Endothelial cell of umbilical vein (primary cell): ENCODE measurements at places on chromosomes 5 and 9. TPM values are rescaled to one million over a fixed set of nuclear protein-coding genes. Genes with fewer than 3 reads are reported as not detected.

- no peaks in the 10 kb centered on the region for H3K36me3 ChIP-seq
- no peaks in the 10 kb centered on the region for H3K27me3 ChIP-seq
- no peak overlapping the region for H3K27ac ChIP-seq
Measured at GRCh38 chr5:67257500-67257899, 60.9 kb upstream of the CD180 start.

DNA sequence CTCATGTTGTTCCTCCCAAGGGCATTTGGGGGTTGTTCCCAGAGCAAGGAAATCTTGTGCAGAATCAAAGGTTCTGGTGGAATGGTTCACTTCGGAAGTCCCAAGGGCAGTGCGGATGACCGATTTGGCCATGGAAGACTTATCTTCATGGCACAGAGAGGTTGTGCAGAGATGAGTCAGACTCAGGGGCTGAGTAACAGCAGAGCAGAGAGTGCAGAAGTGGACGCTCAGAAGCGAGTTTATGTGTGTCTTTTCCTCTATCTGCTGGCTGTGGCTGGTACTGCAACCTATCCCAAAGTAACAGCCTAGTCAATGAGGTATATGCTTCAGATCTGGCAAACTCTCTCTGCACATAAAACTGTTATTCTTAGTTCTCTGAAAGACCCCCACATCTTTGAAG is 118.1 kb downstream of the DPYSL3 start:
- H3K27ac ChIP-seq, result no peak overlapping the region
- DNase-seq, result peak; percentile 80
- no peaks in the 10 kb centered on the region for H3K27me3 ChIP-seq
- H3K36me3 ChIP-seq, result peaks cover 10% of the 10 kb centered on the region
- H3K4me3 ChIP-seq, result no peak overlapping the region

FOXI1 gene
- not detected in 2 replicates for polyA plus RNA-seq

GRCh38 chr9:74379718-74380117 is 117.4 kb upstream of the RORB start:
- H3K36me3 ChIP-seq, result no peaks in the 10 kb centered on the region
- no peak overlapping the region for H3K27ac ChIP-seq

DNA sequence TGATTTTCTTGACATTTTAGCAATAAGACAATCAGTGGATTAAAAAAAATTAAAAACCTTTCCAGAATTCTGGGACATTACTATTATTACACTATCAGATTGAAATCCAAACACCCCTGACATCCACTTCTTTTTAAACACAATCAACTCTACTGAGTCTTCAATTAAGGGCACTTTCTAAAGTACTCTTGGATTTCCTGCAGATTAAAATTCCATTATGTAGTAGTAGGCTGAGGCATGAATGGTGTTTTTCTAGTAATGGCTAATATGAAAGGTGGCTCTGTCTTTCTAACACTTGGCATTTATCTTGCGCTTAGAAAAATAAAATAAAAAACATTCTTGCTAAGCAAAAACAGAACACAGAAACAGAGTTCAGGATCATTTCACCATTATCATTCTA is 107.8 kb downstream of the OXCT1 start:
- H3K27me3 ChIP-seq, result no peaks in the 10 kb centered on the region
- no peaks in the 10 kb centered on the region for H3K36me3 ChIP-seq
- H3K4me3 ChIP-seq, result no peak overlapping the region
- peak; percentile 21 for DNase-seq

ZFP37 gene
- 0.13 and 0.21 TPM in 2 replicates for polyA plus RNA-seq

DNA sequence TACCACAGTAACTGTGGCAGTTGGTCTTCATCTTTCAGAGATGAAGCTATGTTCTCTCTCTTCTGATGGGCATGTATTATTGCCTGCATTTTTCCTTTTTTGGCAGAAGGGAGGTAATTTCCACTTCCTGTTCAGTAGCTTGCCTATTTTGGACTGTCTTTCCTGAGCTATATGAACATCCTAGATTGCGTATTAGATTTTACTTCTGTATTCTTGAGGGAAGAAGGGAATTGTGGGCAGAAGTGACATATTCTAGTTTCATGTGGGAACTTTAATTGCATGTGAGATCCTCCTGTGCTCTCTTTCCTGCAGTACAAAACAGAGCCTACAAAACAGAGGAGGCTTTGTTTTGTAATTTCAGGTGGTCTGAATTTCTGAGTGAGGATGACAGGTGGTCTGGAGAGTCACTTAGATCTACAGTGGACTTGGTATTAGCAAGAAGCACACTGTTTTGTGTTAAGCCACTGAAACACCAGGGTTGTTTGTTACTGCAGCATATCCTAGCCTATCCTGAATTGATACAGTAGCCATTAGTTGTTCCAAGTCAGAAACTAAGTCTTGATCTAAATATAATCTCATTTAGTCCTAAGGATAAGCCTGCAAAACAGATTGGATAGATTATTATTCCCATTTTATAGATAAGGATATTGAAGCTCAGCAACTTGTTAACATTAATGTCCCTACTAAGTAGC is 68.1 kb downstream of the AOPEP start:
- no peak overlapping the region for H3K4me3 ChIP-seq
- DNase-seq, result no peak
- no peaks in the 10 kb centered on the region for H3K27me3 ChIP-seq
- peaks cover 17% of the 10 kb centered on the region for H3K4me1 ChIP-seq
- H3K27ac ChIP-seq, result no peak overlapping the region

RBM18 gene
- 7.0 and 7.9 TPM in 2 replicates for polyA plus RNA-seq

DNA sequence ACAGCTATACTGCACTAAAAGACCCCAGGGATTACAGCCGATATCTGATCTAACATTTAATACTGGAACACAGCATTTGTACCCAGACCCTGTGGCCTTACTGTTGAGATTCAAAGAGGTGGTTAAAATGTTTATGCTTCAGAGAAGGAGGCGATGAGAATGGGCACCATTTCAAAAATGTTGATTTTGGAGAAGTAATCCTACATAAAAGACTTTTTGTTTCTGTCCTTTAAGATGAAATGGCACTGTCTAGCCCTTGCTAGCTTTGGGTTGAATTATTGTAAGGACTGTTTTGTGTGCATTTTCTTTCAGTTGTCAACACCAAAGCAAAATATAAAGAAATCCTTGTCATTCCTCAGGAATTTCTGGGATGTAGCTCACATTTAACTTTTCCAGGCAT is 288.5 kb upstream of the ANKH start:
- no peaks in the 10 kb centered on the region for H3K27me3 ChIP-seq
- no peaks in the 10 kb centered on the region for H3K4me1 ChIP-seq
- no peak overlapping the region for H3K4me3 ChIP-seq

DNA sequence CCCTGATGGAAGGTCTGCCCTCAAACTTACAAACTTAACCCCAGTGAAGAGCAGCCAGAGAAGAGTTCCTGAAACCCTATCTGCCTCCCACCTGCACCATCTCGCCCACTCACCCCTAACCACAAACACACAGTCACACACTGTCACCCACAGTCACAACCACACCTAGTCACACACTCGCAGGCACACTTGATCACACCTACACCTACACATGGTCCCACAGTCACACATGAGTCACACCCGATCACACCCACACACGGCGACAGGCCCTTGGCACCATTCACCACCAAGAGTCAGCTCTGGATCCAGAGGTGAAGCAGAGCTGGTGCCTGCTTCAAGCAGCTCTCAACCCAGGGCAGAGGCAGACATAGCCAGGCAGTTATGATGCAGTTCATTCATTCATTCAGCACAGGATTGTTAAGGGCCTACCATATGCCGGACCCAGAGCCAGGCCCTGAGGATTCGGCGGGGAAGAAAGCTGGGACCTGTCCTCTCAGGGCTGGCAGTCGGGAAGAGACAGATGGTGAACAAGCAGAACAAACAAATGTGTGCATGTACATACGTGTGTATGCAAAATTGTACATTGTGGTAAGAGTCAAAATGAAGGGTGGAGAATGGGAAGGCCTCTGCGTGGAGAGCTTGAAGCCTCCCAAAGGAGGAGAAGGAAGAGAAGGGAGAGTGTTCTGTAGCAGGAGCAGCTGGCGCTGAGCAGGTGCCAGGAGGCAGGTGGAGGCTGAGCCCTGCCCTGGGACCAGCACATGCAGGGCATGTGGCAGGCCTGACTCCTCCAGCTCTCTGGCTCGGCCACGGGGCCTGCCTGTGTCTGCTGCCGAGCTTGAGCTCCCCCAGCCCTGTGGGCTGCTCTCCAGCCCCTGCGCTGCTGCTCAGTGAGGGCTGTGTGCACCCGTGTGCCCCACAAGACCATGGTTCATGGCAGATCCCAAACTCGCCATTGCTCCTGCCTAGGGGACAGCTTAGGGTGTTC is 6.4 kb downstream of the TSPAN17 start:
- no peaks in the 10 kb centered on the region for H3K4me1 ChIP-seq
- H3K27ac ChIP-seq, result no peak overlapping the region
- DNase-seq, result no peak
- H3K27me3 ChIP-seq, result no peaks in the 10 kb centered on the region

DNA sequence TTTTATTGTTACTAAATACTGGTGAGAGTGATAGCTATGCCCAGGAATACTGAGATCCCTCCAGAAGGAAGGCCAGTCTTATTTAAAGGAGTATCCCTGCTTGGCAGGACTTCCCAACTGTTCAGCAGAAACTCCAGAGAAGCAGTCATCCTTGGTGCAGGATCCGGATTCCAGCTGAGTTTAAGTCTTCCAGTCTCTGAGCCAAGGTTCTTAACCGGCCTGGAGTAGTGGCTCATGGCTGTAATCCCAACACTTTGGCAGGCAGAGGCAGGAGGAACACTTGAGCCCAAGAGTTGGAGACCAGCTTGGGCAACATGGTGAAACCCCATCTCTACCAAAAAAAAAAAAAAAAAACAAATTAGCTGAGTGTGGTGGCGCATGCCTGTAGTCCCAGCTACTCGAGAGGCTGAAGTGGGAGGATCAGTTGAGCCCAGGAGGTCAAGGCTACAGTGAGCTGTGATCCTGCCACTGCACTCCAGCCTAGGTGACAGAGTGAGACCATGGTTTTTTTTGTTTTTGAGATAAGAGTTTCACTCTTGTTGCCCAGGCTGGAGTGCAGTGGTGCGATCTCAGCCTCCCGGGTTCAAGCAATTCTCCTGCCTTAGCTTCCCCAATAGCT is 7.6 kb downstream of the NAIF1 start:
- H3K36me3 ChIP-seq, result no peaks in the 10 kb centered on the region
- no peaks in the 10 kb centered on the region for H3K27me3 ChIP-seq
- no peak overlapping the region for H3K27ac ChIP-seq
- peaks cover 8% of the 10 kb centered on the region for H3K4me1 ChIP-seq

- no peak overlapping the region for H3K4me3 ChIP-seq
- H3K4me1 ChIP-seq, result peaks cover 10% of the 10 kb centered on the region
- no peaks in the 10 kb centered on the region for H3K27me3 ChIP-seq
- DNase-seq, result peak; percentile 80
Measured at GRCh38 chr5:657570-657969, 35.6 kb downstream of the TPPP start.

DNA sequence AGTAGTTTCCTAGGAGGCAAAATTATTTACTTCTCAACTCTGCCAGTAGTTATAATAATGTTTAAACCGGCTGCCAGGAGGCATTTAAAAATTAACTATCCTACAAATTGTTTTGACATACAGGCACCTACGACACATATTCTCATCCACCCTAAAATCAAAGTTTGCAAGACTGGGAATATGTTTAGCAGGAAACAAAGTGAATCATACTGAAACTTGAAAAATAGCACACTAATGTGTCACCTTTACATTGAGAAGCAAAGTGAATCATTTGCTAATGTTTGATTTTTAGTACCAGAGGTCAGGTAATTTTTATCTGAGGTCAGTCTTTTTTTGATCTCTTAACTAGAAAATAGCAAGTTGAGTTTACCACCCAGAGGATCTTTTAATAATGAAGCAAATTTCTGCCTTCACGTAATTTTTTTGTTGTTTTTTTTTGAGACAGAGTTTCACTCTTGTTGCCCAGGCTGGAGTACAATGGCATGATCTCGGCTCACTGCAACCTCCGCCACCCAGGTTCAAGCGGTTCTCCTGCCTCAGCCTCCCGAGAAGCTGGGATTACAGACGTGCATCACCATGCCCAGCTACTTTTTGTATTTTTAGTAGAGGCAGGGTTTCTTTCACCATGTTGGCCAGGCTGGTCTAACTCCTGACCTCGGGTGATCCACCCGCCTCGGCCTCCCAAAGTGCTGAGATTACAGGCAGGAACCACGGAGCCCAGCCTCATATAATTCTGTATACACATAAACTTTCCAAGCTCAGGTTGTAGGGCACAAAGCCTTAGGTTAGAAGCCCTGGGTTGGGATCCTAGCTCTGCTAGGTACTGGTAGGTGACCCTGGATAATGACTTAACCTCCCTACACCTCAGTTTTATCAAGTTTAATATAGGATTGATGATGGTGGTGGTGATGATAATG is 124.3 kb downstream of the UGCG start:
- peak; percentile 74 for DNase-seq
- H3K4me1 ChIP-seq, result peaks cover 24% of the 10 kb centered on the region
- no peak overlapping the region for H3K4me3 ChIP-seq
- H3K27me3 ChIP-seq, result no peaks in the 10 kb centered on the region
- no peaks in the 10 kb centered on the region for H3K36me3 ChIP-seq
- peak overlapping the region; percentile 64 for H3K27ac ChIP-seq

IL9 gene
- polyA plus RNA-seq, result not detected in 2 replicates

CCDC152 gene
- 0.29 and 0.48 TPM in 2 replicates for polyA plus RNA-seq

GRCh38 chr9:60545346-60545877 is 368.8 kb upstream of the SPATA31A5 start:
- no peaks in the 10 kb centered on the region for H3K27me3 ChIP-seq
- H3K36me3 ChIP-seq, result no peaks in the 10 kb centered on the region
- no peak for DNase-seq
- H3K27ac ChIP-seq, result no peak overlapping the region
- no peaks in the 10 kb centered on the region for H3K4me1 ChIP-seq

GRIA1 gene
- not detected in 2 replicates for polyA plus RNA-seq

DNA sequence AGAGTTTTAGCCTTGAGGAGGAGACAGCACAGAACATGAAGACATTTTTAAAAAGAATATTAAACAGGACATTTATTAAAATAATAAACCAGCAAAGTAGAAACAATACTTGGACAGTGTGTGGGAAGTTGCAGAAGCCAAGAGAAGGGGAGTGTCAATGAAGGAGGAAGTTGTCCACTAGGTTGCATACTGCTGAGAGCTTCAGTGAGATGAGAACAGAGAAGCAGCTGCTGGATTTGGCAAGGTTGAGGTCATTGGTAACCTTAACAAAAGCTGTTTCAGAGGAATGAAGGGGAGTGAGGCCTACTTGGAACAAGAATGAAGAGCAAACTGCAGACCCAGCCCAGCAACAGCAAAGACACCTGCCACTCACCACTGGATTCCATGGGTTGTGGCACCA is 11.4 kb downstream of the BHMT start:
- H3K27ac ChIP-seq, result no peak overlapping the region
- no peaks in the 10 kb centered on the region for H3K27me3 ChIP-seq
- no peaks in the 10 kb centered on the region for H3K36me3 ChIP-seq
- H3K4me1 ChIP-seq, result no peaks in the 10 kb centered on the region
- no peak overlapping the region for H3K4me3 ChIP-seq

FCN2 gene
- not detected in 2 replicates for polyA plus RNA-seq

DNA sequence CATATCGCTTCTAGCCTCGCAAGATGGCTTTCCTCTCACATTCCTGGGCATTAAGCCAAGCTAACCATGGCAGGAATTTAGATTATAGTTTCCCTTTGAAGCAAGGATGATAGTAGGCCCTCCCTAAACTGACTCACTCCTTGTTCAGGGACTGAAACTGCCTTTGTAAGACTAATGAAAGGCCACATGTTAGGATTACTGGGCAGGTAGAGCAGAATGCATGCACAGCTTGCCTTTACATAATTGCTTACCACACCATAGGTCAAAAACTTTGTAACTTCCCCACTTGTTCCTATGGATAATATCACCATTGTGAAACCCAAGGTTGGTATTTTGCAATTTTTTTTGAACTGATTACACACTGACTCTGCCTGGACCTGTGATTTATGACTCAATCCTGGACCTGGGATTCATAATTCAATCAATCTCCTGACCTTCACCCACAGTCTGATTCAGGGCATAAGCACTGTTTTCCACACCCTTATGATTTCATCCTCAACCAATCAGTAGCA is 41.0 kb upstream of the PRDM9 start:
- H3K27me3 ChIP-seq, result no peaks in the 10 kb centered on the region
- no peaks in the 10 kb centered on the region for H3K36me3 ChIP-seq
- DNase-seq, result no peak
- no peaks in the 10 kb centered on the region for H3K4me1 ChIP-seq
- no peak overlapping the region for H3K4me3 ChIP-seq
